ENCODE measurements at places on chromosomes 3 and 15.

- no peak for DNase-seq
Measured at GRCh38 chr3:16441371-16441875, 72.1 kb downstream of the RFTN1 start.

- no peak for DNase-seq
Measured at GRCh38 chr15:49644364-49644794, 23.5 kb downstream of the DTWD1 start.

- DNase-seq: no peak
Measured at GRCh38 chr3:15623535-15624440, 22.2 kb downstream of the BTD start.

DNA sequence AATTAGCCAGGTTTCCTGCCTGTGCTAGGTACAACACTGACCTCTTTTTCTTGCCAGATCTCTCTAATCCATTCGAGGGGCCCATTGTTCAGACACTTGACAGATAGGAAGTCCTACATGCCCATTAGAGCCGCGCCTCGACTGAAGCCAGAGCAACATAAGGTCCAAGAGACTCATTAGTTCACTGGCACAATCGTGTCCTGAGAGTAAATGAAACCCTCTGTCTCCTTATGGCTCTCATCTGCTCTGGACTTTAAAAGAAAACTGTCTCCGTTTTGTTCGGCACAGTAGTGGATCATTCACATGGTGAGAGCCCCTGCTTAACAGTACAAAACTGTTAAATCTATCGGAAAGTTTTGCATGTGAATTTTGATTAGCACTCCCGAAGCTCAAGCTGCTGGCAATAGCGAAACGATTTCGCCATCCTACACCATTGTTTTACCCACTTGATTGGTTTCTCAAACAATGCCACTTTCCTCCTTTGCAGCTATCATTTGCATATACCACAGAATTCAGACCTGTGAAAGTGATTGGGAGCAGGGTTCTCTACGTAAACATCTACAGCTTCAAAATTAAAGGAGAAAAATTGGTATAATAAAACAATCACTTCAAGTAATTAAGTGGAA is 19.0 kb upstream of the C15orf61 start:
- no peak for DNase-seq

- no peak for DNase-seq
Measured at GRCh38 chr15:92624401-92624991, 31.1 kb downstream of the FAM174B start.

DNA sequence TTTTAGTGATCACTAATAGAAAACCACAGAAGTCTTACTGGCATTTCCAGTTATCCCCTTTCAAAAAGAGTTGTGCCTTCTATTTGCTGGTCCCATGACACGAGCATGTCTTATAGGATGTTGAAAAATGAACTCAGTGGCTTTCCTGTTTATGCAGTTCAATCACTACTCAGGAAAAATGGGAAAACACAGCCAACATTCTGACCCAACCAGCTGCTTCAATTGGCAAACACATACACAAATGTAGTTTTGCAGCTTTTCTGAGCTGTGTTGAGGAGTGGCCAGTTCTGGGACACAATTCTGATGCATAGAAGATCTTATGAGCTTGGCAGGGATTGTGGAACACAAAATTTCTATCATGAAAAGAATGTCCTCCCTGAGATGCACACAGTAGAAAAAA is 40.3 kb downstream of the FSTL1 start:
- no peak for DNase-seq

DNA sequence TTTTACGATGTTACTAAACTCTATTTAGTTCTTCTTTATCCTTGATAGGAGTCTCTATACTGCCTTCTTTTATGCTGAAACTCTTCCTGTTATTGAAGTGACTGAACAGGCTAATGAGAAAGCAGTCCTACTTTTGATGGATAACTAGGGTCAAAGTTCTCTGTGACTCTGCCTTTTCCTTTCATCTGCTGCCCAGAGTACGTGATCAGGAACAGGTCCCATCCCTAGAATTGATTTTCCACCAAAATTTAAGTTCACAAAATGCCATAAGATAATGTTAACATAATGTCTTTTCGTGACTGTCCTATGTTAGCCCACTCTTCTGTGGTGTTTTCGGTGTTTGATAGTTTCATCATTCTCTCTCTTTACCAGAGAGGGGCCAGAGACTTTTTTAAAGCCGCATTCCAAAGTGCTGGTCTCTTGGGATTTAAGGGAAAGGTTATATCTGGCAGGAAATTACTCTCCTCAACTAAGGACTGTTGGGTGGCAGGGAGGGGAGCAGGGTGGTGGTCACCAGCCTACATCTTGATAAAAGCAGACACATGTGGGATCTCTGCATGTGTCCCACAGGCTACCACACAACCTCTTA is 50.3 kb upstream of the PLXND1 start:
- no peak for DNase-seq

Data from amniotic stem cell (primary cell).